SHP77 (cell line): ENCODE measurements at places on chromosomes 2 and 18.
A peak's percentile ranks its signal among the peaks of the same experiment; 100 is the strongest.

DNA sequence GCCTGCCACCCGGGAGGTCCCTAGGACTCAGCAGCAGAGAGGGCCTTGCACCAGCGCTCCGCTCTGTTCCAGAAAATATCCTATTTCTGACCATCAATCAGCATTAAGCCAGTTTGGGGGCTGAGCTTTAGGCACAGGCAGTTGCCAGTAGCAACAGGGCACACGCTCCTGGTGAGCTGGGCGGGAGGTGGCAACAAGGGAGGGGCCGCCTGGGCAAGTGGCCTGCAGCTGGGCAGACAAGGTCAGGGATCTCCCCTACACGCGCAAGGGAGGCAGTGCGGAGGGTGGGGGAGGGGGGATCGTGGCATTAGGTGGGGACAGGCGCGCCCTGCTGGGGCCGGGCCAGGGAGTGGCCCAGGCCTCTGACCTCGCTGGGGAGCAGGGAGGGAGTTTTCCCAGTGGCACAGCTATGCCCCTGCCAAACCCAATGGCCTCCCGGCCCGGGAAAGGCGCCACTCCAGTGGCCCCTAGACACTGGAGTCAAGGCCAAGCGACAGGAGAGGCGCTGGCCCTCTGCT lies 302.8 kb downstream of the NCKAP5 start:
- DNase-seq: peak; percentile 88

DNA sequence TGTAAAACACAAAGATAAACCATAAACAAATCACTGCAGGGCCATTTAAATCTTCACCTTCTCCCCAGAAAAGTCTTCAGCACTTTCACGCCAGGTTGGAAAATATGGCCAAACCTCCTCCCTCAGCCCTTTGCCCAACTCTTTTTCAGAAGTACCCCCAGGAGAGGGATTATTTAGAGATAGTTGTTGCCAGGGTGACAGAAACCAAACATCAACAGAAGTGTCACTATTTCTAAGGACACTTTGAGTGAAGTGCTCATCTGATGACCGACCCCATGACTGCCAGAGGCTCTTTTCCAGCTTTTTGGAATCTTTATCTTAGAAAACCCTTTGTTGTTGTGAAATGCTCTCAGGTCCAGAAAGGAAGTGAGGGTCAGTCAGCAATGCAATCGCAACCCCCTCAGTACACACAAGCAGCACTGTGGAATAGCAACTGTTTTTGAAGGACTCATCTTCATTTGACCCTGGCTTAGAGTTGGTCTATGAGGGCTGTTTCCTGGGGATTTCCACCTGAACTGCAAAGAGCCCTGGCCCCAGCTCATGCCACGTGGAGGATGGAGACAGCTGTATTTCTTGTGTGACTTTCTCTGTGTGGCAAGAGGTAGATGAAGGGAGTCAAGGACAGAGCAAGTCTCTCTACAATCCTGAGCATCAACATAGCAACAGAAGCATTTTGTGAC lies 114.0 kb upstream of the STON1 start:
- DNase-seq: no peak

DNA sequence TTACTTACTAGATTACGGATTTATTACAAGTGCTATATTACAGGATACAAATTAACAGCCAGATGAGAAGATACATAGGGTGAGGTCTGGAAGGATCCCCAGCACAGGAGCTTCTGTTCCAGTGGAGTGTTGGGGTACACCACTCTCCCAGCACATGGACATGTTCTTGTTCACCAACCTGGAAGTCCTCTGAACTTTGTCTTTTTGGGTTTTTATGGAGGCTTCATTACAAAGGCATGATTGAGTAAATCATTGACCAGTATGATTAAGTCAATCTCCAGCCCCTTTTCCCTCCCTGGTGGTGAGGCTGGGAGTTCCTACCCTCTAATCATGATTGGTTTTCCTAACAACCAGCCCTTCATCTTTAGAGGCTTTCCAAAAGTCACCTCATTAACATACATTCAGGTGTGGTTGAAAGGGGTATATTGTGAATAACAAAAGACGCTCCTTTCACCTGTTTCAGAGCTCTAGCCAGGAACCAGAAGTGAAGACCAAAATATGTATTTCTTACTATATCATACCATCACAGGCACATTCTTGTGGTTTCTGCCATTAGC lies 38.3 kb downstream of the APLF start:
- no peak for DNase-seq

- no peak for DNase-seq
Observed at GRCh38 chr2:204583773-204584172, 38.5 kb downstream of the PARD3B start.

DNA sequence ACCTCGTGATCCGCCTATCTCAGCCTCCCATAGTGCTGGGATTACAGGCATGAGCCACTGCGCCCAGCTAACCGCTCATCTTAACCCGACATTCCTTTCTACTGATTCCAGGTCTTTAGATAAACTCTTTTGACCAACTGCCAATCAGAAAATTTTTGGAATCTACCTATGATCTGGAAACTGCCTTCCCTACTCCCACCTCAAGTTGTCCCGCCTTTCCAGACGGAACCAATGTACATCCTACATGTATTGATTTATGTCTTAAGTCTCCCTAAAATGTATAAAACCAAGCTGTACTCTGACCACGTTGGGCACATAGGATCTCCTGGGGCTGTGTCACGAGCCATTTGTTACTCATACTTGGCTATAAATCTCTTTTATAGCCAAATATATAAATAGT lies 3.2 kb upstream of the NEU2 start:
- DNase-seq: no peak

DNA sequence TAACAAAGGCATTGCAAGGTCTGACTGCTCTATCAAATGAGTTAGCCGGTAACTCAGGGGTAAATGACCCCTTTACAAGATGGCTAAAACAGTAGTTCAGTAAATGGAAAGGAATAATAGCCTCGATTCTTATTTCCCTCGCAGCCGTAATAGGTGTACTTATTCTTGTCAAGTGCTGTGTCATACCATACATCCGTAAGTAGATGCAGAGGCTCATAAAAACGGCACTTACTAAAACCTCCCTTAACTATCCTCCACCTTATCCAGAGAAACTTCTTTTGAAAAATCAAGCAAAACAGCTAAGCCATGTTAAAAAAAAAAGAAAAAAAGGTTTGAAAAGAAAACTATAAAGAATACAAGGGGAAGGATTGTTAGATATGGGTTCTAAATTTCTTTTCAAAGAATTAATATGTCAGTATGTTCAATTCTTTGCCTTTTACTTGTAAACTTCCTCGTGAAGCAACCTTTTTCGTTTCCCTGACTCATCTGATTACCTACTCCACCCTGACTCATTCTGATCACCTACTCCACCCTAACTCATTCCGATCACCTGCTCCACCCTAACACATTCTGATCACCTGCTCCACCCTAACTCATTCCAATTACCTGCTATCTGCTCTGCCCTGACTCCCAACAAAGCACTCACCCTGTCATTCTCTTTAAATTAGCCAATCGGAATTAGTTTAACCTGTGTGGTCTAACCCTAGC lies 127.5 kb downstream of the SPAG16 start:
- DNase-seq: no peak

DNA sequence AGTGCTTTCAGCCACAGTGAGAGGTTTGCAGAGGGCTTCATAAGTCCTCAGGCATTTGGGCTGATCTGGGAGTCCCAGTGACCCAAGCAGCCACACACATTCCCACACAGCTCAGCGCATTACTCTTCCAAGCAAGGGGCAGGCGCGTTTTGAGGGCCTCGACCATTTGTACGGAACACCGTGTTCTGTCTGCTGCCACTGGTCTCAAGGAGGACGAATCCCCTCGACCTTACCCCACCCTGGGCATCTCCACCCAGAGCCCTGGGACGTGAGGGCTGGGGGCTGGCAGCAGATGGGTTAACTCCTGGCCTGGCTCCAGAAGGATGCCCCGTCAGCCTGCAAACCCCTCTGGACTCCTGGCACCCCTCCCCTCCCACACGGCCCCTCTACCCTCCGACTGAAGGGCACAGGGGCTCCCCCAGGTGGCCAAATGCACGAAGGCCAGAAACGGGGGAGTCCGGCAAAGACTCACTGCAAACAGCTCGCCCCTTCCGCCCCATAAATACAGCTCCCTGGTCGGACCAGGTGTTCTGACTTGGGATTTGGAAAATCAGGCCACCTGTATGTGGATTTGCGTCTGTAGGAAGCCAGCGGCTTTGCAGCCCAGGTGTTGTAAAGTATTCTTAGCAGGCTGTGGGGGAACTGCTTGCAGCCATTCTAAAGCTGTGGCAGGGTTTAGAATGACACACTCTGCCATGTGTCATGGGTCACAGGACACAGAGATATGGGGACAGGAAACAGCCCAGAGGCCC lies 33.6 kb upstream of the PTMA start:
- DNase-seq: no peak

GRCh38 chr2:175063741-175064140 lies 58.6 kb upstream of the CHN1 start:
- no peak for DNase-seq

- DNase-seq: no peak
Observed at GRCh38 chr2:24454294-24454693, 36.8 kb upstream of the NCOA1 start.

GRCh38 chr2:165897726-165898125 lies 55.9 kb downstream of the TTC21B start:
- DNase-seq: no peak

DNA sequence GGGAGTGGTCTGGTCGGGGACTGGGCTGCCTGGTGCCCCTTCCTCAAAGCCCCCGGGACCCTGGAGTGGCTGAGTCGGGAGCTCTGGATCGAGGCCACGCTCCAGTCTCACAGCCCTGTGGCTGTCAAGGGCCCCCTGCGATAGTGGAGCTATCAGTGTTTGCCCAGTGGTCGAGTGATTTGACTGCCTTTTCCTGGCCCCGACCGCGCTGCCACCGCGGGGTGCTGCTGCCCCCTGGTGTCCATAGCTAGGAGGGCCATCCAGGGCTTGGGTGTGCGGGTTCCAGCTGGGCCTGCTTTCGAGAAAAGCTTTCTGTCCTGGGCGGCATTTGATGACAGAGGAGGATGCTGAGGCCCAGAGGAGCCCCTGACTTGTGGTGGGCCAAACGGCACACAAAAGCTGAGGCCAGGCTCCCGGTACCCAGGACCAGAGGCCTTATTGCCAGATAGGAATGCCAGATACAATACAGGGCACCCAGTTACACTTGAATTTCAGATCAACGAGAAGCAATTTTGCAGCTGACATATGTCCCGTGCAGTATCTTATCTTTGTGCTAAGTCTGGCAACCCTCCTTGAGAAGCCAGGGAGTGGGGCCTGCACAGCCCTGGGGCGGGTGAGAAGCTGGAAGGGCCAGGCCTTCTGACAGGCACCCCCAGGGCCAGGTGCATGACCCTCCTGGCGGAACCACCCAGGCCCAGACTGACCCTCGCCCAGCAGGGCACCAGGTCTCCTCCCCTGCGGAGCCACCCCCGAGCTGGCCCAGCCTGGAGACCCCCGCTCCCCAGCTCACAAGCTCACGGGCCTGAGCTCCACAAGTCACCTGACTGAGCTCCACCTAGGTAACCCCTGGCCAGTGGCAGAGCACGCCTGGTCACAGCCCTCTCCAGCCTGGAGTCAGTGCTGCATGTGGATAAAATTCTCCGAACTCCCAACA lies 13.0 kb downstream of the ODC1 start:
- peak; percentile 79 for DNase-seq

DNA sequence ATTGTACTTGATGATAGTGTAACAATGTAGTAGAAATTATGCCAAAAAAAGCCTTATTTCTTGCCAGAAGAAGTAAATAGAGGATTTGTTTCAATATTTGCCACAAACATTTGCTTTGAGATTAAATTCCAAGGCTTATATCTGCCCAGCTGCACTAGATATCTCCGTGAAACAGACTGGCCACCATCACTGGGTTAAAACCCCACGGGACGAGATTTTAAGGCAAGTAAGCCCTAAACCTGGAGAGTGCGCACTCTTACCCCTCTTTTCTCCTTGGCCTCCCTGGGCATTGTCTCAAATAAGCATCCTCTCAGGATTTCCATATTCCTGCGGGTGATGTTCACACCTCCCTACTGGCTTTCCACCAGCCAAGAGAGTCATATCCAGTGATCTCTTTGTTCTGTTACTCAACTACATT lies 334.4 kb downstream of the AGPS start:
- no peak for DNase-seq

GRCh38 chr2:182110347-182110746 lies 124.7 kb downstream of the PPP1R1C start:
- no peak for DNase-seq
